ENCODE measurements at places on chromosomes 2 and 18.

DNA sequence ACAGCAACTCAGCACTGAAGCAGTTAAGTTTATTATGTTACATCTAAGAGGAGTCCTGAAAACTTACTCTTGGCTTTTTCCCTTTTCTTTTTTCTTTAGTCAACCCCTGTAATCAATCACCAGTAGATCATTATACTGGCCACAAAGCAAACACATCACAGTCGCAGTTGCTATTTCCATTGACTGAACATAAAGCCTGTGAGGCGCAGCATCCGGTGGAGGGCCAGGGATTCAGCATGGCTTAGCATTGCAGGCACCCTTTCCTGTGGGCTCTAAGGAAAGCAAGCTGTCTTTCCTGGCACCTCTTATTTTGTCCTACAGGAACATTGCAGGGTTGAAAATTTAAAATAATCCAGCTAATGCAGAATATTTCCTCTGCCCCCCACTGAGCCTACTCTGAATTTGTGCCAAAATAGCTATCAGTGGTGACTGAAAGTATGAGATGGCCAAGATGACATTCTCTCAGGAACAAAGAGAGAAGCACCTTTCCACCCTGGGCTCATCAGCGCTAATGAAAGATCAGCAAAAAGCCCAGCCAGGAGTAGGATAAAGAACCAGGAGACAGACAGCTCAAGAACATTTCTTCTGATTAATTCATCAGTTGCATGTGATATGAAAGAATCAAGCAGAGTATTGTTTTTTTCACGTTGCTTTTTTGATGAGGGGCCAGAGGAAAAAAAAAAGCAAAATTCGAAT lies 85.3 kb upstream of the SULT1C3 start:
- no peak for DNase-seq

GRCh38 chr2:28164280-28164801 lies 228.3 kb upstream of the FOSL2 start:
- no peak for DNase-seq

GRCh38 chr2:168030862-168031624 lies 216.4 kb downstream of the STK39 start:
- no peak for DNase-seq

DNA sequence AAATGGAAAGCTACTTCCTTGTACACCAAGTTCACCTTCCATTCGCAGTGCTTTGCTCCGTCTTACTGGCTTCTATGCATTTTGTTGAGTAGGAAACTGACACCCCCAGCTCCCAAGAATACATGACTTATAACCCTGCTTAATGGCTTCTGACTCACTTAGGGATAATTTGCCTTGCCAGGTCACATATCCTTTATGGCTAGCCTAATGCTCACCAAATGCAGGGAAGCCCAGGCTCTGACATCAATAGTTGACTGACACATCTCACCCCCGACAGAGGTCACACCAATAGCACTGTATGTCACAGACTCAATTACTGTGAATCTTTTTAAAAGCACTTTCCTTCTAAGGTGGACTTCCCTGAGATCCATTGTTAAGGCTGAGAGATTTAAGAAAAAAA lies 147.2 kb downstream of the DTNA start:
- DNase-seq, result no peak

GRCh38 chr18:23244401-23244800 lies 109.1 kb downstream of the CABLES1 start:
- DNase-seq, result no peak

DNA sequence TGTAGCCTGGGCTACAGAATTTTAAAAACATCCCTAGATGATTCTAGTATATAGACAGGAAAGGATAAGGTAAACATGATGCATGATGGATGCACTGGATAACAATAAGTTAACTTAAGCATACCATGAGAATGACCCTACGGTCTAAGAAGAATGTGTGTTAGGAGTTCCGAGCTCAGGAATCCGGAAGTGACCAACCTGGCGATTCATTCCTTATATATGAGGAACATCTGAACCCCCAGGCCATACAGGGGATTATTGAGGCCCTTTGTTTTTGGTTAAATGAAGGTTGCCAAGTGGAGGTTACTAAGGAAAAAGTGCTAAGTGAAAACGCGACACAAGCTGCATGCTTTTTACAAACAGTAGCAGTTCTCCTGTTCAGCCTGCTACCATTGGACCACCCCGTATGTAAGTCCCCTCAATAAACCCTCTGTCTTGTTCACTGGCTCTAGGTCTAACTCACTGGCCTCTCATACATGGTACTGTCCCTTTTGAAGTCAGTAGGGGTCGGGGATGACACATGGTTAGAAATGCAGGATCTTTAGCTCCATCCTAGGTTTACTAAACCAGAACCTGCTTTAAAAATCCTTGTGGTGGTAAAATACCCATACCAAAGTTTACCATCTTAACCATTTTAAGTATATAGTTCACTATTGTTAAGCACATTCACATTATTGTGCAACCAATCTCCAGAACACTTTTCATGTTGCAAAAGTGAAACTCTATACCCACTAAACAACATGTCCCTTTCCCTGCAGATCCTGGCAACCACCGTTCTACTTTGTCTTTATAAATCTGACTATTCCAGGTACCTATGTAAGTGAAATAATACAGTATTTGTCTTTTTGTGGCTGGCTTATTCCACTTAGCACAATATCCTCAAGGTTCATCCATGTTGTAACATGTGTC lies 111.0 kb upstream of the MAP4K3 start:
- no peak for DNase-seq

DNA sequence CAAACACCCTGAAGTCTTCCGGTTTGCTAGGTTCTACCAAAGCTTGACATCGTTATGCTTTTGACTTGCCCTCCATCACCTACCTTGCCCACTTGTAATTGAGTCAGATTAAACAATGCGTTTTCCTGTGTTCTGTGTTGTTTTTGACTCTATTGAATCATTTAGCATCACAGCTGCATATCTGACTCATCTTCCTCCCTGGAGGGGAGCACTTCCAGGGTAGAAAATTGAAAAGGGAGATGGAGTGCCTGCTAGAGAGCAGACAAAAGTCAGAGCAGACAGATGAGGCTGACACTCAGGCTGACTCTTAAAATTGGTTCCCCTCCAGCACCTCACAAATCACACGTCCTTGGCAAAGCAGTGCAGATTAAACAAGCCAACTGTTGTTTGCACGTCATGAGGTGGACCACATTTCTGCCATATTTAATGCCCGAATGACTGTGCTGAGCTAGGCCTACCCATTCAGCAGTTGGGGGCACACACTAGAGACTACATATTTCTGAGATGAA lies 2.2 kb downstream of the MPP4 start:
- no peak for DNase-seq

GRCh38 chr2:121355488-121355887 lies 70.5 kb upstream of the TFCP2L1 start:
- DNase-seq, result no peak

DNA sequence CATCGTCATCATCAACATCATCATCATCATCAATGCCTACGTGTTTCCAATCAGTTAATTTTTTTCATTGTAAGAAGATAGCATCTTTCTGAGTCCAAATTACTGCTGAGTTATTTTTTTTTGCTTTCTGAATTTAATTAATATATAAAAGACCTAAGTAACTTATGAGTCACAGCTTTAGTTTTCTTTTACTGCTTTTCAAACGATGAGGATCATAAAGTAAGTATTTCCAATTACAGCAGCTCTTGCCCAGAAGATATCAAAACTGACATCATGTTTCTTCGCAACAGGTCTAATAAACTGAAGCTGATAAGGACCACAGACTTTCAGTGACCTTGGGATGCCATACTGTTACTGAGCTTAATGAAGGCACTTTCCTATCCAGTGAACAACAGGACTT lies 442.2 kb downstream of the DSEL start:
- DNase-seq, result no peak

GRCh38 chr18:30915336-30915988 lies 127.1 kb downstream of the DSC3 start:
- DNase-seq, result no peak

DNA sequence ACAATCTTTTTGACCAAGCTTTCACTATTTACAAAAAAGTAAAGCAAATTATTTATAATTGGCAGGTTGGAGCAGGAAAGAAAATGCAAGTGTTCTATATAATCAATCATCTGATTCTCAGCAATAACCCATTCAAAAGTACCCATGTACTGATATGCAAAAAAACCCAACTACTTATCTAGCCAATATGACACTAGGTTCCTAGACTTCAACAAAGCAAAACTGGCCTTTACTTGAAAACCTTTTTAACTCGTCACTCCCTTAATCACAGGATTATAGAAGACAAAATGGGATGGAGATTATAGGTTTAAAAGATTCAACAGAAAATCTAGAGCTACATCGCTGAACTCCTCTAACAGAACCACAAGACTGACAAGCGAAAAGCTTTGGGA lies 3.6 kb downstream of the TLK1 start:
- DNase-seq, result no peak

- DNase-seq, result no peak
Measured at GRCh38 chr2:10947005-10947440, 35.3 kb downstream of the KCNF1 start.

GRCh38 chr2:240988146-240988545 lies 10.3 kb upstream of the SNED1 start:
- DNase-seq, result no peak

- DNase-seq, result no peak
Measured at GRCh38 chr2:27225526-27225925, 8.4 kb downstream of the CAD start.

- no peak for DNase-seq
Measured at GRCh38 chr2:127226520-127227263, 6.6 kb upstream of the CYP27C1 start.
